ENCODE measurements at places on chromosomes 2 and 18. TPM values are rescaled to one million over a fixed set of nuclear protein-coding genes. Genes with fewer than 3 reads are reported as not detected.
A peak's percentile ranks its signal among the peaks of the same experiment; 100 is the strongest.

DNA sequence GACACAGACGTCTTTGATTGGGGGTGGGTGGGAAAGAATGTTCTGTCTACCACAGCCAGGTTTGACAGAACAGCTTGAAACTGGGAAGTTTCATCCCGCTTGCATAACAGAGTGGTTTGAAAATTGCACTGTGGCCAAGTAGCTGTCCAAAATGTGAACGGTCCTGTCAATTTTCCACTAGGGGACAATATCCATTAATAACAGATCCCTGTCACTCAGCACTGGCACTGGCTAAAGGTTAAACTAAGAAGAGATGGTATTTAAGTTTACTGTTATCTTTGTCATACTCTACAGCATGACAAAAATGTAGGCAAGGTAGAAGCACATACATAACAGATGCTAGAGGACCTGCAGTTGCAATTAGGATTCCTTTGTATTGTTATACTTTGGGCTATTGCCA, 55.6 kb upstream of the ACMSD start:
- peak; percentile 49 for DNase-seq

- no peak for DNase-seq
These were observed 539.4 kb downstream of the ZNF804A start for GRCh38 chr2:185137700-185138099.

- DNase-seq = no peak
These were observed 74.6 kb downstream of the RPRM start for GRCh38 chr2:153403940-153404339.

DNA sequence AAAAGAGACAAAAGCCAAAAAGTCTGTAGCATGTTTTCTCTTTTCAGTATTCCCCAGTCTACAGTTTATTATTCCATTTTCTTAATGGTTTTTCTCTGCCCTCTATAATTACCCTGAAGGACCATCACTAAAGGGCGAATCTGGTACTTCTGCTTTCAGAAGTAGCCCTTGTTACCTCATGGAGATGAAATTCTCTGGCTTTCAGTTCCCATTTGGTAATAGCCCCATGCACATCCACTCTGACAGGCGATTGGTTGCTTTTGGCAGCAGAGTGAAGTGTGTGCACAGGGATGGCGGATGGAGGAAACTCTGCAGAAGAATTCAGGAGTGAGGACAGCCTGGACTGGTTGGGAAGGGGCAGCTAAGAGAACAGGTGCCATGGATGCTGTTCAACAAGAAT, 66.3 kb upstream of the NABP1 start:
- no peak for DNase-seq

DNA sequence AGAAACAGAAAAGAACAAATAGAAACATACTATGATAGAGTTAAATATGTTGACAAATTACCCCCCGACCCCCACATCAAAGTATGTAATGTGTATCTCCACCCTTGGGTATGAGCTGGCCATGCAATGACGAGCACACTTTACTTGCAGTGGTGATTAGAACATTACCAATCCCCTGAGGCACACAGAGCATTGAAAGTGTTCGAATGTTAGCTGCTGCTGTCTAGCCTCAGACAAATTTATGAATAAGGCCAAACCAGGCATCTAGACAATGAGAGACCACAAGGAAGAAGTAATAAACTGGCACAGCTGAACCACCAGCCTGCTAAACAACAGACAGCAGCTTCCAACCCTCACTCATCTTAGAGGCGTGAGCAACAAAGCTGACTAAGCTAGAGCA, 380.5 kb downstream of the DSEL start:
- DNase-seq = no peak

DNA sequence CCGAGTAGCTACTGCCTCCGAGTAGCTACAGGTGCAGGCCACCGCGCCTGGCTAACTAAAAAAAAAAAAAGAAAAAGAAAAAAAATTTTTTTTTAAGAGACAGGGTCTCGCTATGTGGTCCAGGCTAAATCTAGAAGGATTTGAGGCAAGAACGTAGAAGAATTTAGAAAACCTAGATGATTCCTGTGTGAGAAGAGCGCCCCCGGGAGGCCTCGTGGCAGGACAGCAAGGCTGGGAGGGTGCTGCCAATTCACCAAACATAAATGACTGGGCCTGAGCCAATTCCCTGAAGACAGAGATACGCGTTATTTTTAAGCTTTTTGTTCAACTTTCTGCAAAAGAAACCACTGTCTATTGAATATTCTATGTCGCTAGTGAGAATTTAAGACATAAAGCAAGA, 90.1 kb upstream of the TGFA start:
- DNase-seq = no peak

DNA sequence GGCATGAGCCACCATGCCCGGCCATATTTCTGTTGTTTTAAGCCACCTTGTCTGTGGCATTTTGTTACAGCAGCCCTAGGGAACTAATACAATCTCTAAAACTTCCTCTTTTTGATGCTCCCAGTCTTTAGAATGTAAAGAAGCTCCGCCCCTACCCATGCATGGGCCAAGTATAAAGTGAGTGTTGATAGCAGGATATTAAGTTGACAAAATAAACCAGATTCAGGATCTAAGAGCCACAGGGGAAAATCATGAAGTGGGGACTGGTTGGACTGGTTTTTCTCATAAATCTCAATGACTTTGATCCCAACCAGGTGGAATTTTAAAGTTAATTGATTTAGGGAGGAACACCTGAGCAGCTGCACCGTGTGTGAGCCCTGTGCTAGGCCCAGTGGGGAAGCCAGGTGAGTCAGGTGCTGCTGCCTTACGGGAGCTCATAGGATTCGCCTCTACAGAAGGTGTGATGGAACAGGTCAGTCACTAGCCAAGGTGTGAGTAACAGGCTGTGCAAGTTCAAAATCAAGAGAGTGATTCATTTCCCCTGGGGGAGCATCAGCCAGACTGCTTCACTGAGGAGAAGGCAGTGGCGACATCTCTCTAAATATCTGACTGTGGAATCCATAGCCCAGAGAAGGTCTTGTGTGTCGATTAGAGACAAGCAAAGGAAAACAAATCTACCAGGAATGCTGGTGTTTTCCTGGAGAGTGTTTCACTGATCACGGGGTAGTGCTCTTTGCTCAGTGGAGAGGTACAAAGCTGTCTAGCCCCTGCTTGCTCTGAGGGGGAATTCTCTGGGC, 63.0 kb upstream of the MSH2 start:
- peak; percentile 69 for DNase-seq

- no peak for DNase-seq
These were observed 6.7 kb downstream of the MYO7B start for GRCh38 chr2:127542231-127542630.

EVX2 gene
- not detected for total RNA-seq

NGEF gene
- total RNA-seq = 3.6 TPM

RBKS gene
- 1.8 TPM for total RNA-seq

SPATA3 gene
- total RNA-seq = not detected

Measured in kidney epithelial cell (primary cell).